ENCODE measurements at places on chromosomes 2 and 18.

GRCh38 chr2:54455131-54455562 is 980 bp upstream of the SPTBN1 start:
- DNase-seq, result no peak

DNA sequence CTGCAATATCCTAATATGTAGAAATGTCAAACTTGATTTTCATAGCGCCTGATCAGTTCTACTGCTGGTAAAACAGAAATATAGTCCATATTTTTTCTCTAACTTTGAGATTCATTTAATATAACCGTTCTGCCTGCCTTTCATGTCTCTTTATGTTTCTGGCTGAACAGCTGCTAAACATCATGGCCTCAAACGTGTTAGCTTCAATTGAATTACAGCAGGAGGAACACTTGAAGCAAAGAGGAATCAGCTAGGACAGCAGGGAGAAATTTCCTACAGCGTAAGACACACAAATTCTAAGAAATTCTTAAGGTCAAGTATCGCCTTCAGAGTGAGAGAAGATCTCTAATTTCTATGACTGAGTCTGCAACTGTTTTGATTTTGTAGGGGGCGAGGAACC is 433.2 kb downstream of the FBXO15 start:
- no peak for DNase-seq

- no peak for DNase-seq
These were observed 9.0 kb upstream of the SCN9A start for GRCh38 chr2:166384774-166385173.

- no peak for DNase-seq
These were observed 32.6 kb downstream of the VIT start for GRCh38 chr2:36729067-36729466.

DNA sequence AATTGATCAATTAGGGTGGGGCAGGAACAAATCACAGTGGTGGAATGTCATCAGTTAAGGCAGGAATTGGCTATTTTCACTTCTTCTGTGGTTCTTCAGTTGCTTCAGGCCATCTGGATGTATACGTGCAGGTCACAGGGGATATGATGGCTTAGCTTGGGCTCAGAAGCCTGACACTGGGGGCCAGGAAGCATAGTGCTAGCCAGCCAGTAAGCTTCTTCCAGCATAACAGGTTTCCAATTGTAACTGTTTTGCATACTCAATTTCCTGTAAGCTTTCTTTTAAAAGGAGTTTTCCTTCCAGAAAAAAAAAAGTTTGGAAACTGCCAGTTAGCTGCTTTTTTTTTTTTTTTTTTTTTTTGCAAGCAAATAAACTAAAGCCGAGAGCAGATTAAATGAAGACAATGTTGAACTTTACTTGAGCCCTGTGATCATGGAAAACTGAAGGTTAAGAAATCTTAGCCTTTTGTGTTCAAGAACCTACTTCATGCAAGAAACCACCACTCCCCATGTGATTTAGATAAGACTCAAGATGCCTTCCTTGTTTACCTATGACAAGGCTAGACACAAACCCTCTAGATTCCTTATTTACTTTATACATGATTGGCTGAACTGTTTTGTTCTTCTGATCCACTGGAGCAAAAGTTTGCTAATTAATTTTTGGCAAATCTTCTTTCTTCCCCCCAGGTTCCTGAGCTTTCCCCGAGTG is 126.9 kb upstream of the LINC00305 start:
- DNase-seq, result no peak

DNA sequence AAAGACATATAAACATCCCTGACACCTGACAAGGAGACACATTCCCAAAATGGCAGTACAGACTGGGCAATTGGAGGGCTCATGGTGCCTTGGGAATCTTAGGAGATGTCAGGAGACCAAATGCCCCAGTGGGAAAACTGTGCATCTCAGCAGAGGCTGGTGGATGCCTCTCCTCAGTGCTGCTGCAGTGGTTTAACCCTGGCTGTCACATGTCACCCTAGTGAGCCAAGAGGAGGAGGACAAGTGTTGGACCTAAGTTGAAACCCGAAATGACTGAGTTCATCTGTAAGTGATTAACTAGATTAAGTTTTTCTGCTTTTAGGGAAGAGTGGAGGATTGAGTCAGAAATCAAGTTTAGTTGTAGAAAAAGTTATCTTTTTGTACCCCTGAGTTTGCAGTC is 5.2 kb upstream of the NAGK start:
- no peak for DNase-seq

- DNase-seq, result no peak
These were observed 477.5 kb upstream of the SPHKAP start for GRCh38 chr2:228658998-228659397.

GRCh38 chr2:10617241-10617640 is 72.5 kb downstream of the NOL10 start:
- no peak for DNase-seq

- DNase-seq, result no peak
These were observed 29.3 kb downstream of the MBP start for GRCh38 chr18:77103187-77103850.

GRCh38 chr2:108560241-108560811 is 26.1 kb downstream of the LIMS1 start:
- DNase-seq, result no peak

DNA sequence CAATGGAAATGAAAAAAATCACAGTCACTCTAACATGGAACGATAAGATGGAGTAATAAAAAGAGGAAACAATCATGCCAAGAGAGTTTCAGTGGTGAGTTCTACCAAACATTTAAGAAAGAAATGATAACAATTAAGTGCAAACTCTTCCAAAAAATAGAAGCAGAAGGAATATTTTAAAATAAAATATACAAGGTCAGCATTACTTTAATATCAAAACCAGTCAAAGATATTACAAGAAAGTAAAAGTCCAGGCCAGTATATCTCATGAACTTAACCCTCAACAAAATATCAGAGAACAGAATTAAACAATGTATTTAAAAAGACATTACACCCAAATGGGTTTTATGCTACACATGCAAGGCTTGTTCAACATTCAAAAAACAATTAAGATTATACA is 829.4 kb downstream of the TRIB2 start:
- DNase-seq, result no peak

- DNase-seq, result no peak
These were observed 365.9 kb upstream of the GALNT5 start for GRCh38 chr2:156891609-156892008.

DNA sequence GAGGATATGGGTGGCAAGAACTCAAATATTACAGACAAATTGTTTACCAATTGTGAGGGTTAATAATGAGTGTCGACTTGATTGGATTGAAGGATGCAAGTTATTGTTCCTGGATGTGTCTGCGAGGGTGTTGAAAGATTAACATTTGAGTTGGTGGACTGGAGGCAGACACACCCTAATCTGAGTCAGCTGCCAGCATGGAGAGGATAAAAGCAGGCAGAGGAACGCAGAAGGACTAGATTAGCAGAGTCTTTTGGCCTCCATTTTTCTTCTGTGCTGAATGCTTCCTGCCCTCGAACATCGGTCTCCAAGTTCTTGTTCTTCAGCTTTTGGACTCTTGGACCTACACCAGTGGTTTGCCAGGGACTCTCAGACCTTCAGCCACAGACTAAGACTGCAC is 1503.7 kb downstream of the LRP1B start:
- DNase-seq, result no peak

GRCh38 chr2:10478916-10479315 is 30.8 kb upstream of the ODC1 start:
- DNase-seq, result no peak

GRCh38 chr2:102063487-102063911 is 71.7 kb downstream of the IL1R2 start:
- DNase-seq, result no peak

GRCh38 chr2:105836341-105836740 is 91.6 kb downstream of the NCK2 start:
- no peak for DNase-seq

DNA sequence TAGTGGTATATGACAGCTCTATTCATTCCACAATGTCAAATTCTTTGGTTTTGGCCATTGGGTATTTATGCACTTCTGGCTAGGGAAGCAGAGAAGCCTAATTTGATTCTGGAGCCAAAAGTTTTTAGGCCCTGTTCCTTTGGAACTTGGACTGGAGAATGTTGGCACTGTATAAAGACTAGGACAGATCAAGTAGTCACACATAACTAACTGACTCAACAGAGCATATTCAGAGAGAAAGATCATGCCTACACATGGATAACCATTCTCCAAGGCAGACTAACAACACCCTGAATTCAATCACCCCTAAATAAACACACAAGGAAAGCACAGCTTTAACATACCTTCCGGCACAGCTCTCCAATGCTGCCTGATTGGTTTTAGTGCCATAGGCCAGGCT is 62.9 kb downstream of the ARHGAP15 start:
- DNase-seq, result no peak

GRCh38 chr2:156156580-156156979 is 175.9 kb downstream of the NR4A2 start:
- DNase-seq, result no peak

- DNase-seq, result no peak
These were observed 133.2 kb downstream of the TMEM17 start for GRCh38 chr2:62372824-62373223.

GRCh38 chr2:85318222-85319074 is 9.3 kb downstream of the TGOLN2 start:
- DNase-seq, result no peak

- no peak for DNase-seq
These were observed 73.9 kb downstream of the LBH start for GRCh38 chr2:30305235-30305634.

DNA sequence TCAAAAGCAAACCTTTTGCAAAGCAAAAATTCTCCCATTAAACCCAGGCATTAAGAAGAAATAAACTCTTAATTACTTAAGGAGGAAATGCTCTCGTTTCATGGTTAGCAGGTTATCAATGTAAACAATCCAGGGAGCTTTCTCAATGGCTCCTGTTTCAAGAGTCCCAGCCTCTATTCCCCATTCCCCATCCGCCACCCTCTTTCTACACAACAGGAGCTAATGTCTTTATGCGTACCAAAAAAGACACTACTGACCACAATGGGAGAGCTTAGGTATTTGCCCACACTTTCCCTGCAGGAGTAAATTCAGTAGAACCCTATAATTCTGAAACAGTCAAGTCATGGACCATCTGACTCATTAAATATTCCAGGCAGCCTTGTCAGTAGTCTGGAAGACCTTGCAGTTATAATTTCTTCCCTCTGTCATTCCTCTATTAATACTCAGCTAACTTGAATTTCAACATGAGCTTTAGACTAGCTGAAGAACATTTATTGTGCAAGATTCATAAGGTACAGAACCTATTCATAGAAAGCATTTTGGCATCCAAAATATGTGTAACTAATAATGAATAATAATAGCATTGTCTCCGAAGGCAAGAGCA is 48.6 kb downstream of the SLC8A1 start:
- DNase-seq, result no peak

- no peak for DNase-seq
These were observed 231.1 kb upstream of the EPAS1 start for GRCh38 chr2:46066116-46066515.

GRCh38 chr18:44900627-44901026 is 219.9 kb downstream of the SETBP1 start:
- no peak for DNase-seq

DNA sequence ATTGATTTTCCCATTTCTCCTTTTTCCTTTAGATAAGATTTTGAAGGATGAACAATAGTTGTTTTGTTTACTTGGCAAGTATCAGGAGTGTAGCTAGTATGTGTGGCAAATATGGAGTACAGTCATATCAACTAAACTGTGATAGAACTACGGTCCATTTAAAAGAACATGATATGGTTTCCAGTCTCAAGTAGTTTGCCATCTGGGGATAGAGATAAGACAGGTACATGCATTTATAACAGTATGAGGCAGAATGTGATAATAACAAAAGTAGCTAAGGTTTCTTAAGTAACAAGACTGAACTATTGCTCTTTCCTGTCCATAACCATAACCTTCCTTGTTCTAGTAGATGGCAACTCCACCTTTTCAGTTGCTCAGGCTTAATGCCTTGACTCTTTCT is 75.6 kb upstream of the TACR1 start:
- DNase-seq, result no peak

GRCh38 chr2:164964700-164965099 is 9.4 kb upstream of the SLC38A11 start:
- no peak for DNase-seq

DNA sequence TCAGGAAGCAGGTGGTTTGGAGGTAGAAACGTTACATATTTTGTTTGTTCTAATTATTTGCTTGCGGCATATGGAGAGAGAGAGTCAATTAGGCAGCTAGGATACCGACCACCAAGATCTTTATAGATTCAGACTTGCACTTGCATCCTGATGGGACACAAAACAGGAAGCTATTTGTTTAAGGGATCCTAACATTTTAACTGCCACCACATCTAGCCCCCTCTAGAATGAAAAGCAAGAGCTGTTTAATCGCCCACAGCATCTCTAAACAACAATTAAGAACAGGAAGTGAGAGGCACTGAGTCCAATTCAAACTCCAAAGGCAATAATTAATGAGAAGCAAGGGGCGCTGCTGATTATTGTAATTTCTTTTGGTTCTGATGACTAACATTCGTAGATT is 182.0 kb upstream of the LINC00305 start:
- no peak for DNase-seq

- no peak for DNase-seq
These were observed 1.2 kb upstream of the EN1 start for GRCh38 chr2:118848381-118849225.

- DNase-seq, result no peak
These were observed 30.0 kb upstream of the SCRN3 start for GRCh38 chr2:174365571-174365970.

DNA sequence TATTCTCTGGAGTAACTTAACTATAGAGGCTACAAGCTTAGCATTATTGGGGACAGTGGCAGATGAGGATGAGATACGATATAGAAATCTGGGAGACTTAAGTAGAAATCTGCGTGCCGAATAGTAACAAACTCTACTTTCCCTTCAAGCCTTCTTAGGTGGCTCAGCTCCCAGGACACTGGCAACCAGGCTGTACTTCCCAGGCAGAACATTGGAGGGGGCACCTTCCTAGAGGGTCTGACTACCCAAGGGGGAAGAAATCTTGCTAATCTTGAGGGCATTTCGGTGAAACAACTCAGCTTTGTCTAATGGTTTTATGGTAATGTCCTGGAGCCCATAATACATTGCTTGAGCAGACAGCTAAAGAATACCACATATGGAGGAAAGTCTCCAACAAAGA is 126.2 kb upstream of the DTNA start:
- no peak for DNase-seq

GRCh38 chr18:78734614-78734945 is 245.0 kb upstream of the SALL3 start:
- DNase-seq, result no peak

DNA sequence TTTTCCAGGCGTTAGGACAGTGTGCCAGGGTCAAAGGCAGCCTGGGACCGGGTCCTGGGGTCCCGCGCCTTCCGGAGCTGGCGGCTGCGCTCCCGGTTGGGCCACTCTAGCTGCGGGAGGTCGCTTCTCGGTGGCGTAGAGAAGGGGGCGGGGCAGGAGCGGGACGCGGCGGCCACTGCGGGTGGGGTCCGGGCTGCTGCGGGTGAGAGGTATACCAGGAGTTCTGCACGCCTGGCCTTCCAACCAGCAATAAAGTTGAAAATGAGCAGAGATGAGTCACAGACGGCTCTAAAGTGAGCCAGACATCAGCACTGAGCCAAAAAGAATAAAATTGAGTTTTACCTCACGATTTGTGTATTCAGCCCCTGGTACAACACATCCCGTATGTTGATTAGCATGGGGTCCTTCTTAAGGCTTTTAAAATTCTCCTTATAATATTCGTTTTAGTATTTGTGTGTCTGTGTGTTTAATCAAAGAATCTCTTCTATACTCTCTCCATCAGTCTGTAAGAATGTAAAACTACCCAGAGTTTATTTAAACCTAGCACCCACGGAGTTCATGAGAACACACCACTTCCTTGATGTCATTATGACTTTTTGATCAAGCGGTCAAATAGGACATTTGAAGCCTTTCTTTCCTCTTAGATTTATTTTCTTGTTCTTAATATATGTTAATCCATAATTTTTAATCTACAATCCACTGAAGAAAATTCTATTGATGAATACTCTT is at the start of gene C1GALT1C1L:
Gene C1GALT1C1L (minus strand): TSS at position 108 of the 729 bp plus-strand sequence. CDS start 107 bp downstream, at position 1.
- no peak for DNase-seq
